Tongue (tissue), 3 donors: ENCODE measurements at places on chromosomes 1 and 21.

- no peak for DNase-seq
These were observed 76.6 kb upstream of the EFHD2 start for GRCh38 chr1:15332952-15333715.

- DNase-seq: no peak
These were observed 8.8 kb upstream of the REN start for GRCh38 chr1:204174958-204175357.

DNA sequence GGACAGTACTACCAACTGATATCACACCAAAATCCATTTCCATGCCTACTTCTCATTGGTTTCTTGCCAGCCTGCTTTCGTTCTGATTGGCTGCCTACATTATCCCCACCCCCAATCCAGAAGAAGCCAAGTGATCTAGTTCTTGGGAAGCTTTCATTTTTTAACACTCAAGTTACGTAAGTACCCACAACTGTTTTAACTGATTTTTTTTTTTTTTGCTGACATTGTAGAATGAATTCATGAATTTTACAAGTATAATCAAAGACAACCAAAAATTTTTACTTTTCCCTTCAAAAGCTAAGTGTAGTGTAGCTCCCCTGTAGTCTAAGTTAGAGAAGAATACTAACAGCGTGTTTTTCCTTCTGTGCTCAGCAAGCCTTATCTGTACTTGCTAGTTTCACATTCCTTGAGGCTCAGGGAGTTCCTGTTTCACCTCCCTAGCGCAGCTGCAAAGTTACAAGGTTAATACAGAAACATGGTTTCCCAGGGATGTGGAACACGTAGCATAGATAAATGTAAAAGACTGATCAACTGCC is at the start of gene SLC9C2:
Gene SLC9C2 (minus strand): TSS at position 17 of the 536 bp plus-strand sequence. CDS start 1,296 bp downstream, outside the sequence.
- peak; percentile 8 for DNase-seq

- DNase-seq: no peak
These were observed 7.9 kb downstream of the PTGER3 start for GRCh38 chr1:71039661-71040262.

- DNase-seq: no peak
These were observed 48.8 kb downstream of the NAV1 start for GRCh38 chr1:201587729-201588128.

DNA sequence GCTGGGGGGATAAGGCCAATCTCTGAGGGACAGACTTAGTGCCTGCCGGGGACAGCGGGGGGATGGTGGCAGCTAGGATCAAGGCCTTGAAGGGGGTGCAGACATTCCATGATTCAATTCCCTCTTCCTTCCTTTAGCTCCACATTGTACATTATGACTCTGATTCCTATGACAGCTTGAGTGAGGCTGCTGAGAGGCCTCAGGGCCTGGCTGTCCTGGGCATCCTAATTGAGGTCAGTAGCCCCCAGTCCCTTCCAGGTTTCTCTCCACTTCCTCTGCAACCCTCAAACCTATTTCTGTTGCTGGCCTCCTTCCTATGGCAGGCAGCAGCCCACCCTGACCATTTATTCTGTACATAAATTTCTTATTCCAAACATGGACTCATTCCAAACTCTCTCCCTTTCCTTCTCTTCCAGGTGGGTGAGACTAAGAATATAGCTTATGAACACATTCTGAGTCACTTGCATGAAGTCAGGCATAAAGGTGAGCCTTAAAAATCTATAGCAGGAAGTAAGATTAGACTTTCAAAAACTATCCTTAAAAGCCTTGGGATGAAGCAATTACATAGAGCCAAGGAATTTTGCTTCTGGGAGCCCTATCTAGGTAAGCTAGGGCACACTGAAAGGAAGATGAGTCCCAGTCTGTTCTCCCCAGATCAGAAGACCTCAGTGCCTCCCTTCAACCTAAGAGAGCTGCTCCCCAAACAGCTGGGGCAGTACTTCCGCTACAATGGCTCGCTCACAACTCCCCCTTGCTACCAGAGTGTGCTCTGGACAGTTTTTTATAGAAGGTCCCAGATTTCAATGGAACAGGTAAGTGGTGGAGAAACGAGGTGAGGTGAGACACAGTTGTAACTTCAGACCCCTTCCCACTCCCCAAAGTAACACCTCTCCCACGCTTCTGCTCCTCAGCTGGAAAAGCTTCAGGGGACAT is 5.1 kb downstream of the CA14 start:
- no peak for DNase-seq

- no peak for DNase-seq
These were observed 20.1 kb upstream of the PTPRF start for GRCh38 chr1:43510621-43511020.

DNA sequence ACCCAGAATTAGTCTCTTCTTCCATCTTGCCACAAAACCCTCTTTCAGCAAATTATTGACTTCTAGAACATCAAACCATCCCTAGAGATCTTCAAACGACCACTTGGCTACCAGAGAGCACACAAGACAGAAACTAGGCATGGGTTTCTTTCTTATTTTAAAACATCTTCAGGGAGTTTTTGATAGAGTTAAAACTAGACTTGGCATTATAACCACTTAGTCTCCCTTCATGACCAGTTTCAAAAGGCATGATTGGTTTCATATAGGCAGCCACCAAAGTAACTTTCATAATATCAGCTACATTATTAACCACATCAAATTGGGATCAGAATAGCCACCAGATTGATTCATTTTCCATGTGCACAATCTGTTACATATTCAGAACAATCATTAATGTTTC is 368.4 kb upstream of the GREM2 start:
- no peak for DNase-seq

DNA sequence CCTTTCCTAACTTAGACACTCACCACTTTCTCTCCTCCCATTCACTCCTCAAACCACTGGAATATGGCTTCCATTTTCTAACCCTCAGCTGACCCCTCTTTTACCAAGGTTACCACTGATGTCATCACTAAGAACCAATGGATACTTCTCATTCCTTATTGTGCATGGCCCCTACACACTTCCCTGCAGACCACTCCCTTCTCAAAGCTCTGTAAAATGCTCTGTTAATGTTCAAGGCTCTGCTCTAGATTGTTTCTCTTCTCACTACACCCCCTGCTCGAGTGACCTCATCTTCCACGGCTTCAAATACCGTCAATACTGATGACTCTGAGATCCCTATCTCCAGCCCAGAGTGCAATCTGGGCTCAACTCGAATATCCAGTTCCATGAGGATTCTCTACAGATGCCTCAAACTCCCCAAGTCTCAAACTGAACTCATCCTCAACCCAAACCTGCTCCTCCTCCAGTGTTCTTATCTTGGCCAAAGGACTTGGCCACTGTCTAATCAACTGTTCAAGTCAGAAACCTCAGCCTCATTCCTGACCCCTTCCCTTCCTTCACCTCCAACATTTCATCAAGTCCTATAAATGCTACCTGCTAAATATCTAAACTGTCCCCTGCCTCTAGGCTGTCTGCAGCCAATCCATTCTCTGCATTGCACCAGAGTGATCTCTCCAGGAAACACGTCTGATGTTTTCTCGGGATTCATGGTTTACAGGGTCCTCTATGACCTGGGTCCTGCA is 41.3 kb upstream of the BMP8B start:
- no peak for DNase-seq

DNA sequence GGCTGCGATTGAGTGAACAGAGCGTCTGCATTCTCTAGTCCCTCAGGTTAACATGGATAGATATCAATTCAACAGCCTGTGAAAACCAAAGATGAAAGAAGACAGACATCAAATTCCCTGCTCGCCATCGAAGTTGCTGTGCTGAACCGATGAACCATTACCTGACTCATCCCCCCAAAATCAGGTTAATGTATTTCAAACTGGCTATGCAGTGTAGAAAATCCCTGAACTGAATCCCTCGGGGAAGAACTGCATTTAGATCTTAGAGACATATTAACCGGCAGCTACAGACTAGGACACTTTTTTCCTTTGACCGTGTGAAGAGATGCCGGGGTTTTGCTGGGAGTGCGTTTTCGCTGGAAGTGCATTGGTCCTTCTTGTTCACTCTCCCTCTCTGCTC is 213.2 kb upstream of the KIAA0040 start:
- no peak for DNase-seq

DNA sequence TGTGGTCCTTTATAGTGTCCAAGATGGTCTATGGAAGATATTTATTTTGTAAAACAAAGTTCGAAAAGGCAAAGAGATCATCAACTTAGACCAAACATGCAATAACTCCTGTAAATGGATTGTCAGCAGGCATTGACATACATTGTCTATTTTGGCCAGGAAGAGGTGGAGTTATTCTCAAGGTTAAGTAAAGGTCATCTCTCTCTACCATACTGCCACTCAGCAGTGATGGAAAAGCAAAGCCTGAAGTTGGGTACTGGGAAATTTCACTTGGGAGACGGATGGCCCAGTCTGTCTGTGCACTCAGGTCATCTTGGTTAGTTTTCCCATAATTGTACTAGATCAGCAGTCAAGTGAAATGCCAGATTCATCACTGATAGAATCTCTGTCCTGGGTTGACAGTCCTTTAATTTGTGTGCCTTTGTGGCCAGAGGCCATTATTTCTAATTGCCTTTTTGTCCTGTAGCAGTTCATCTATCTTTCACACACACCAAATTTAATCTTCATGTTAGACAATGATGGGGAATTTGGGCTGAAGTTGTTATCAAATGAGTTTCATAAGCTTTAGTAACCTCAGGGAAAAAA is 17.5 kb downstream of the PIGP start:
- no peak for DNase-seq

DNA sequence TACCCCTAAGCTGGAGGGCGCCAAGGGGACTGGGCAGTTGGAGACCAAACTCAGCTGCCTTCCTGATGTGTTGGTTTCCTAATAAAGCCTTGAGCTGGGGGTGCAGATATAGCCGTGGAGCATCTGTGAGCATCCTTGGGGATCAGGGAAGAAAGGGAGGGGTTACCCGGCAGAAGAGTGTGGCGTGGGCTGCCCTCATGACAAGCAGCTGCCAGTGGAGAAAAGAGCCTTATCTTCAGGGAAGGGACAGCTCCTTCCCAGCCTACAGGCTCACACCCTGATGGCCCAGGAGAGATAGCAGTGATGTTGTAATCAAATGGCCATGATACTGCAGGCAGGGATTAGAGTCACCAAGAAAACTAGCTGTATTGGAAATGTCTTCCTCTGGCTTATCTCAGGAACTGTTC is 10.8 kb upstream of the NFASC start:
- DNase-seq: no peak

GRCh38 chr1:11927866-11928592 is 1.8 kb upstream of the KIAA2013 start:
- peak; percentile 78 for DNase-seq

DNA sequence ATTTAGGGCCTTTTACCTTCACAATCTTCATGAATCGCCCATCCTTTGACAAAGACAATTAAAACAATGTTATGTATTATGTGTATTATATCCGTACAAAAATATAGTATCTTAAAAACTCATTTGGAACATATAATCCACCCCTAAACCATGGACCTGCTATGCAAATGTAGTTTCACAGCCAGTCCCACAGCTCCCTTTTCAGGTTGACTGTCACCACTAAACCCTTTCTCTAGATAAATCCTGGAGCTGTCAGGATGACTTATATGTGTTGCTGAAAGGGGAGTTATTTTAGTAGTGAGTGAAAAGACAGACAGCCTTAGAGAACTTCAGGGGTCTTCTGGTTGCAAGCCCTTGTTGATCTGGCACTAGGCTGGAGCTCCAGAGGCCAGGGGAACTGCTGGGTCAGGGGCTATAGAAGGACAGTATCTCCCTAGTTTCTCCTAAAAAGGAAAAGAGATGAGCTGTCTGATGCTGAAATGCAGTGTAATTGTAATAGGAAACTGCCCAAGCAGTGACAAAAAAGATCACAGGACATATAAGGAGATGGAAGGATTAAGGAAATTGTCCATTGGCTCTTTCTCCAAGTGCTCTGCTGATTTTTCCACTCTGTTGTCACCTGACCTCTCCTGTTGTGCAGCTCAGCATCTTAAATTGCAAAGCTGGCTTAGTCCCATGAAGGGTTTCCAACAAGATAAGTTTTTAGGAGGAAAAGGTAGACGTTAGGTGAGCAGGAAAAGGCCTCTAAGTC is 127.7 kb downstream of the S1PR1 start:
- no peak for DNase-seq

- no peak for DNase-seq
These were observed 276.3 kb upstream of the TMEM51 start for GRCh38 chr1:14877224-14877623.

DNA sequence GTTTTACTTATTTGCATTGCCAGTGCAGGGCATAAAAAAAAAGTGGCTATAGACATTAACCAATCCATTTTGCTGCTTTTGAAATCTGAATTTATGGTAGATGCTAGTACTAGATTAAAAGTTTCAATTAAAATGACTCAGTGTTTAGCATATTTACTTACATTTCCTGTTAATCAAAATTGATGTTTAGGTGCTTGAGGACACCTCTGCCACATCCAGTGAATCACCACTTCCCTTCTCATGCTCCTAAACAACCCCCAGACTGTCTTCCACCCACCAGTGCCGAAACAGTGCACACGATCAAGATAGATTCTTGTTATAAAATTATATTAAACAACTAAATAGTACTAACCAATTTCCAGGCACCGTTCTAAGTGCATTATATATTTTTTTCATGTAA is 32.7 kb downstream of the HSD17B7 start:
- no peak for DNase-seq

- no peak for DNase-seq
These were observed 31.4 kb downstream of the PRDX6 start for GRCh38 chr1:173508541-173508940.

DNA sequence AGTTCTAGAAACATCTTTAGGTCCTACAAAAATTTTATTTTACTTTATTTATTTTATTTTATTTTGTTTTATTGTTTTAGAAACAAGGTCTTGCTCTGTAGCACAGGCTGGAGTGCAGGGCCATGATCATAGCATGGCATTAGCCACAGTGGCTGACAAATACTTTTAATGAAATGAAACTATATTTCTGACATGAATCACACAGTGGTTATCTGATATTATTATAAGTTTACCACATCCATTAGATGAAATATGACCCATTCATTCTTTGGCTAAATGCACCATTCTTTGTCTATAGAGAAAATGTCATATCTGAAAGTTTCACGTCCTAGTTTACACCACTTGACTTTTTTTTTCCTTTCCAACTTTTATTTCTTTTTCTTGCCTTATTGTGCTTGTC is 613.4 kb upstream of the ADAMTS5 start:
- DNase-seq: no peak

GRCh38 chr1:55768327-55768952 is 553.3 kb upstream of the USP24 start:
- DNase-seq: no peak

GRCh38 chr21:29737186-29737585 is 202.6 kb downstream of the GRIK1 start:
- peak; percentile 65 for DNase-seq

DNA sequence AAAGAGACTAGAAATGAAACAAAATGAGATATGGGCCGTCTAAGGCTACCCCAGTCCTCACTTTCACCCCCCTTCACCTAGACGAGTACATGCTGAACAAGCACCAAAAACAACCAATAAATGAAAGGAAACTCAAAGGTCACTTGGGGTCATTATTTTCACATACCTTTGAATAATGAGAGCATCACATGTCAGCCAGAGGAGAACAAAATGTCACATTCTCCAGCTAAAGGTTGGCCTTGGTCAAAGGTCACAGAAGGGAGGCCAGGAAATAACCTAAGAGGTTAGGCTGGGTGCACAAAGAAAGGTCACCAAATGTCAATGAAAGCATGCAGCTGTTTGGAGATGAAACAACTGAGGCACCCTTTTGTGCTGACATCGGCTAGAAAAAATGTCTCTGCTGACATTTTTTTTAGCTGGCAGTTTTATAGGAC is 288.7 kb upstream of the USP25 start:
- no peak for DNase-seq
